ENCODE measurements at places on chromosomes 5 and 9.

DNA sequence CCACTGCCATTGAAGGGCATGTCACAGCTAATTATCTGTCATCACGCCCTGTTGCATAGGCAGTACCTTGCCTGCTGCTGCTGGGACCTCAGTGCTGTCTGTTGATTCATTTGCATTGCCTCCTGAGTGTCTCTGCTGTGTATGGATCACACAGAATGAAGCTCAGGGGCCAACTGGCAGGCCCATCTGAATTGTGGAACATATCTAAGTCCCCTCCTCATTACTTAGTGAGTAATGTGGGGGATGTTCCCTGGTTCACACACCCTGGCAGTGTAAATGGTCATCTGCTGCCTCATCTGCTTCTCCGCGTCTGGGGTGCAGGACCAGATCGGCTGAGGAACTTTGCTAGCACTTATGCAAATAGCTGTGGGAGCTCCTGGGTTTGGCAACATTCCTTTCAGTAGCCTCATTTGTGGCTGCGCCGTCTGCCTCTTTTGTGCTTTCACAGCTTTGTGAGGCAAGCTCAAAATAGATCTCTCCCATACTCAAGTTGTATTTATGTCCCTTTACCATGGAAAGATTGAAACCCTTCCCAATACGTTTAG lies 25.4 kb downstream of the TYRP1 start:
- no peak for ATAC-seq

- no peak for ATAC-seq
Observed at GRCh38 chr9:72945391-72945790, 7.5 kb downstream of the ALDH1A1 start.

DNA sequence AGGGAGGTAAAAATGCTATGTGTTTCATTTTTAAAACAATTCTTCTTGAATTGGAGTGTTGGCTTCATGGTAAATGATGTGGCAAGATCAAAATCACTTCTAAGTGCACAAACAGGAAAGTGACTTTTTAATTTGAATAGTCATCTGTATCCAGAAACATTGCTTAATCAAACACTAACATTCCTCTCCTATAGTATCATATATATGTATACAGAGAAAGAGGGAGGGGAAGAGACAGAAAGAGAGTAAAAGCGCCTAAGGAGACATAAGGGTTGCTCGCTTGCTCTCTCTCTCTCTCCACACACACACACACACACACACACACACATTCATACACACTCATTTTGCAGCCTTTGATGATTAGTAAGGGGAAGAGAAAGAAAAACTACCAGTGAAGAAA lies 95.4 kb upstream of the PRDM9 start:
- ATAC-seq: no peak

DNA sequence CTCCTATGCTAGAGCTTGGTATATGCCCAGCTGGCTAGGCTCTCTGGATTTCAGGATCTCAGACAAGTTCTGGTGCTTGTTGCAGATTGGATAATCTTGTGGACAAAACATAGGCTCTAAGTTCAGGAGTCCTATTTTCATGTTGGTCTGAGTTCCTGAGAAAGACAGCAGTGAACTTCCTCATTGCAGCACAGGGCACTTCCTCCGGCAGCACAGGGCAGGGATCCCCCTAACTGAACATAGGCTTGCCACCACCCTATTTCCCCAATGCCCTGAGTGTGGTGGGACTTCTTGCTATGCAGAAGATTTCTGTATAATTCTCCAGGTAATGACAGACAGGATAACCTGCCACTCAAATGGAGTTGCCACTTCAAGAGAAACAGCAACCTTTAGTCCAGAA lies 220.1 kb downstream of the PIK3R1 start:
- no peak for ATAC-seq

DNA sequence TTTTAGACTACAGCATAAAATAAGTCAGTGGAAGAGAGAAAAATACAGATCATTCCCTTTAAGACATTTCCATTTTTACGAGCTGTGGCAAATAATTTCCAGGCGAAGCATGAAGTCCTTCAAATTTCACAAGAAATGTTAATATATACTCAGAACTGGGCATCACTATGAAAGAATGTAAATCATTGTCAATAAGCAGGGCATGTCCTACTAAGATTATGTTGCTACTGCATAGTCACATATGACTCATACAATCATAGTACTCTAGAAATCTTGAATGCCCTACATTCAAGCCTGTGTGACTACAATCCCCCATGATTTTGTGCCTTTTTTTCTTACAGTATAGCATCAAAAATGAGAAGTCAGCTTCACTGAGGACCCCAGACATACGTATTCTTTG lies 485.2 kb upstream of the FTMT start:
- ATAC-seq: no peak

GRCh38 chr5:180080486-180081280 lies 9.1 kb upstream of the RNF130 start:
- no peak for ATAC-seq

DNA sequence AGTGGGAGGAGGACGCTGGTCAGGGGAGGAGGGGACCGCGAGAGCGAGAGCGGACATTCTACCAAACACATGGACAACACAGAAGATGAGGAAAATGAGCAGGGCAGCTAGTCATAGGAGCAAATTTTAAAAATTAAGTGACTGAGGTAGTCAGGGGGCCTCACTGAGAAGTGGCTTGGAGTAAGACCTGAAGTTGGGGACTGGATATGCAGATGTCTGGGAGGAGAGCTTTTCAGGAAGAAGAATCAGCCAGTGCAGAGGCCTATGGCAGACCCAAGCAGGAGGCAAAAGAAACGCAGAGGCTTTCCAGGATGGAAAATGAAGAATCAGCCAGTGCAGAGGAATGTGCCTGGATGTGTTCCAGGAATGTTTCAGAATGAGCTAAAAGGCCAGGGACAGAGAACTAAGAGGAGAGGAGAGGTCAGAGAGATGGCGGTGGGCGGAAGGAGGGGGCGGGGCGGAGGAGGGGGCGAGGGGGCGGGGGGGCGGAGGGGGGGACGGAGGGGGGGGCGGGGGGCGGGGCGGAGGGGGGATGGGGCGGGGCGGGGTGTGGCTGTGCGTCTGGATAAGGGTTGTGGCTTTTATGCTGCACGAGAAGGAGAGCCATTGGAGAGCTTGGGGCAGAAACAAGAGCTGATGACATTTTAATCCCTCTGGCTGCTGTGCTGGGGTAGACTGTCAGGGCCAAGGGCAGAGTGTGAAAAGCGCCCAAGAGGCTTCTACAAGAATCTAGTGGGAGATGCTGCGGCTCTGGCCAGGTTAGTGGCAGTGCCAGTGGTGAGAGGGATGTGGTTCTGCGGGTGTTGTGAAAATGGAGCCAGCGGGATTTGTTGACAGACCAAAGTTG lies 129.6 kb downstream of the KCNIP1 start:
- ATAC-seq: no peak

DNA sequence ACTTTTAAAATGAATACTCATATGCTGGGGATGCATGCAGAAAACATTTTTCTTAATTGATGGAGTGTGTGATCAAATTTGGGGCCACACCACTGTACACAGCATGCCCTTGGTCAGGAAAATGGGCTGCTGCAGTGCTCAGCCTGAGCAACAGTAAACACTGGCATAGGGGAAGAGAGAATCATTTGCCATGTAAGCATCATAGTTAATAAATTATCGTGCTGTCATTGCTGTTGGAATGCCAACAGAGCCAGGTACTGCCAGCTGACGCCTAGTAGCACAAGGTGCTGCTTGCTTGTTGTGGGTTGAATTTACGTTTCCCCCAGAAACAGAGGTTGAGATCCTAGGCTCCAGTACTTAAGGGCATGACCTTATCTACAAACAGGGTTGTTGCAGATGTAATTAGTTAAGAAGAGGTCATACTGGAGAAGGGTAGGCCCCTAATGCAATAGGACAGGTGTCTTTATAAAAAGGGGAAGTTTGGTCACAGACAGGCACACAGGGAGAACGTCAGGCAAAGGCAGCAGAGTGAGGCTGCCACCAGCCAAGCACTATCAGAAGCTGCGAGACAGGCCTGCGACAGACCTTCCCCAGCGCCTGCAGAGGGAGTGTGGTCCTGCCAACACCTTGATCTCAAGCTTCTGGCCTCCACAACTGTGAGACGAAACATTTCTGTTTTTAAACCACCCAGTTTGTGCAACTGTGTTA lies 25.3 kb downstream of the DAP start:
- ATAC-seq: no peak

GRCh38 chr5:78362220-78362619 lies 1.8 kb downstream of the SCAMP1 start:
- ATAC-seq: no peak

DNA sequence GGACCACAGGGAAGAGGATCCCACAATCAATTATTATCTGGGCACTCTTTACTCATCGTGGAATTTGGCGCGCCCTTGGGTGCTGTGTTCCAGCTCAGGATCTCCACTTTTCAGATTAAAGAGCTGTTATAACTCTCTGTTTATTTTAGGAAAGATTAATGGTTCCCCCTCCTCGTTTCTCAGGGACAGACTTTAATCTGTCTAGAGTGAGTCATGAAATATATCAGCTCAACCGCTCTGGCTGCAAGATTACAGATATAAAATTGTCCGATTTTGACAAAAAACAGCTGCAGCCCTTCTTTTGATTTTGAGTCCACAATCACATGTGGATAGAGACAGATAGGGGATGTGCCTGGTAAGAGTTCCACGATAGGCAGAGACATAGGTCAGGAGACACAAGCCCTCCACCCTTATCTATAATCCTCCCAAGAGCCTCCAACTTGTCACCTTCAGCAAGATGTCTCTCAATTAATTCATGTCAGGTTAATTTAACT lies 77.6 kb upstream of the ANKRD55 start:
- ATAC-seq: no peak

GRCh38 chr5:91401175-91401574 lies 18.1 kb upstream of the ARRDC3 start:
- ATAC-seq: no peak

GRCh38 chr5:158756871-158757270 lies 342.8 kb downstream of the EBF1 start:
- ATAC-seq: no peak

- no peak for ATAC-seq
Observed at GRCh38 chr5:161660806-161661205, 24.7 kb upstream of the GABRA6 start.

GRCh38 chr5:57171816-57172465 lies 1.9 kb upstream of the GPBP1 start:
- no peak for ATAC-seq

- no peak for ATAC-seq
Observed at GRCh38 chr9:77987081-77987656, 44.4 kb downstream of the GNAQ start.

Data from activated T-helper 17 cell treated with anti-CD3 and anti-CD28 coated beads, Interleukin-2, amount 50 U/mL, for 72 hours (primary cell).